ENCODE measurements at places on chromosomes 7 and 10. TPM values are rescaled to one million over a fixed set of nuclear protein-coding genes. Genes with fewer than 3 reads are reported as not detected.

The C10orf143 gene
- 0.75 TPM for total RNA-seq

The TCF7L2 gene
- total RNA-seq = not detected

The MAGI2 gene
- total RNA-seq = 0.93 TPM

The SEC61G gene
- 179 TPM for total RNA-seq

The RAMP3 gene
- total RNA-seq = not detected

The SPAM1 gene
- not detected for total RNA-seq

The SPDYE1 gene
- total RNA-seq = not detected

The SLC26A4 gene
- 0.19 TPM for total RNA-seq

The C1GALT1 gene
- 54.1 TPM for total RNA-seq

The TRPV5 gene
- total RNA-seq = not detected

The POLR2J2 gene
- 13.2 TPM for total RNA-seq

DNA sequence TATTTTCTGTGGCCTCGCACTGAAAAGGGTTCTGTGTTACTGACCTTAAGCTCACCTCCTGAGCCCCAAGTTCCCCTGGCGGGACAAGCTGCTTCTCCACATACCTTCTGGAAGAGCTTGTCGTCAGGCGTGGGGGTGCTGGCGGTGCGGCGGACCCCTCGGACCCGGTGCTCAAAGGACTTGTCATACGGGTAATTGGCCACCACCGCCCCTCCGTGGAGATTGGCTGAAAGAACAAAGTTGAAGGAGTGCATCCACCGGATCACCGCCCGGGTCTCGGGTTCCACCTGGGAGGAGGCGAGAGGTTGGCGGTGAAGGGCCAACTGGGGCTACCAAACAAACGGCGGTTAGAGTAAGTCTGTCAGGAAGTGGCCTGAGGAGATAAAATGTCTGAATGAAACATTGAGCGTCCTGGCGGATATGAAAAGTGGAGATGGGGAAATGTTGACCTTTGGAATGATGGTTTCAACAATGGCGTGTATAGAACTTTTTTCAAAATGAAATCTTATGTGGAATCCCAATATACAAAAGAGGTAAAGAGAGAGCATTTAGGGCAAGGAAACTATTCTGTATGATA lies 16.5 kb downstream of the CPN1 start:
- H3K27ac ChIP-seq = no peak overlapping the region
- no peaks in the 10 kb centered on the region for H3K36me3 ChIP-seq
- no peak overlapping the region for H3K4me3 ChIP-seq
- no peaks in the 10 kb centered on the region for H3K27me3 ChIP-seq

DNA sequence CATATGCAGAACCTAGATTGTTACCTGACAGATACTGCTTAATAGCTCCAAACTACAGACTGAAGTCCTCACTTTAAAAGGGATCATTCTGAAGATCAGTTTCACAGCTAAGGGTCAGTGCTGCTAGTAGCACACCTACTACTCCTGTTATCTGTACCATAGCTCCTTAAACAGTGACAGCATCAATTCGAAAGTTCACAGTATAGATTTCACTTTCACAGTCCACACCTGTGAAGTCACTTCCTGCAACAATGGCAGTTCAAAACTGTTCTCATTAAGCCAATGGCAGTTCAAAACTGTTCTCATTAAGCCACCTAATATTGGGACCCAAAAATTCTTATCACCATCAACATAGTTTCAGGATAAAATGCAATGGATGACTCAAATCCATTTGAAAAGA lies 10.7 kb upstream of the FHIP2A start:
- H3K36me3 ChIP-seq = no peaks in the 10 kb centered on the region
- H3K4me3 ChIP-seq = no peak overlapping the region
- no peaks in the 10 kb centered on the region for H3K27me3 ChIP-seq
- H3K27ac ChIP-seq = no peak overlapping the region
- no peak for DNase-seq

DNA sequence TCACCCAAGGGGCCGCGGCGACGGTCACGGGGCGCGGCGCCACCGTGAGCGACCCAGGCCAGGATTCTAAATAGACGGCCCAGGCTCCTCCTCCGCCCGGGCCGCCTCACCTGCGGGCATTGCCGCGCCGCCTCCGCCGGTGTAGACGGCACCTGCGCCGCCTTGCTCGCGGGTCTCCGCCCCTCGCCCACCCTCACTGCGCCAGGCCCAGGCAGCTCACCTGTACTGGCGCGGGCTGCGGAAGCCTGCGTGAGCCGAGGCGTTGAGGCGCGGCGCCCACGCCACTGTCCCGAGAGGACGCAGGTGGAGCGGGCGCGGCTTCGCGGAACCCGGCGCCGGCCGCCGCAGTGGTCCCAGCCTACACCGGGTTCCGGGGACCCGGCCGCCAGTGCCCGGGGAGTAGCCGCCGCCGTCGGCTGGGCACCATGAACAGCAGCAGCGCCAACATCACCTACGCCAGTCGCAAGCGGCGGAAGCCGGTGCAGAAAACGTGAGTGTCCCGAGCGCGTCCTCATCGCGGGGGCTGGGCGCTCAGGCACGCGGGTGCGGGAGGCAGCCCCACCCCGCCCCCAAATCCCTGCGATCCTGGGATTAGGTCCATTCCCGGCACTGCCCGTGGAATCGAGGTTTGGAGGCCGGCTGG lies 509 bp downstream of the AHR start:
- H3K4me3 ChIP-seq = no peak overlapping the region
- H3K36me3 ChIP-seq = no peaks in the 10 kb centered on the region
- no peak overlapping the region for H3K27ac ChIP-seq
- no peaks in the 10 kb centered on the region for H3K27me3 ChIP-seq

DNA sequence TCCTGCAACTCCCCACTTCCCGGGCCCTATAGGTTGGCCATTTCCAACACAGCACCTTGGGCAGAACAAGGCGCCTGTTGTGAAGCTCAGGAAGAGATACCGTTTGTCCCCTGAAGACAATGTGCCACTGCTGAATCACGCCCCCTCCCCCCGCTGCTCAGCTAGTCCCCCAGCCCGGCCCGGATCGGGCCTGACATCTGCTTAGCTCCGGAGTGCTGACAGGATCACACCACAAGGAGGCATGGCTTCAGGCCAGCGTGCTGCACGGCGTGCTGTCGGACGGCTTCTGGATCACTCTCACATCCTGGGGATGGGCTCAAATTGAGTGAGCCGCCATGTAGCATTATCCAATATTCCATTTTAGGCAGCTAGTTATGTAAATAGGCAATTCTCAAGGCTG lies 62.1 kb upstream of the EFCAB10 start:
- no peak overlapping the region for H3K27ac ChIP-seq
- H3K36me3 ChIP-seq = no peaks in the 10 kb centered on the region
- no peaks in the 10 kb centered on the region for H3K4me1 ChIP-seq
- no peaks in the 10 kb centered on the region for H3K27me3 ChIP-seq
- no peak overlapping the region for H3K4me3 ChIP-seq

DNA sequence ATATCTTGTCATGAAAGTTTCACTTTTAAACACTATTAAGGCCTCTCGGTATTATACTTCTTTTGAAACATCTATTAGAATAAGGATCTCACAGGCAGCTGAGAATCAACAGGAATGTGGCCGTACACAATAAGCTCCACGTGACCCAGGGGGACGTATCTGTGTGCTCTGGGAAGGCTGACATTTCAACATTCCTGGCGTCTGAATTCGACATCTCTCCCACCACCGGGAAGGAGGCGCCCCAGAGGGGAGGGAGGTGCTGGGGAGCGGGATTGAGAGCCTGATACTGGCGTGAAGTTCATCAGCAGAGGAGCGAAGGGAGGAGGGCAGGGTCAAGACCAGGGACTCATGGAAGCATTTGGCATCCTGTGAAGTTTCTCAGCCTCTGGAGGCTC lies 401.3 kb downstream of the DNAJB6 start:
- H3K4me3 ChIP-seq = no peak overlapping the region
- DNase-seq = no peak
- H3K27ac ChIP-seq = no peak overlapping the region
- no peaks in the 10 kb centered on the region for H3K36me3 ChIP-seq

- no peaks in the 10 kb centered on the region for H3K4me1 ChIP-seq
- H3K4me3 ChIP-seq = no peak overlapping the region
- H3K27me3 ChIP-seq = no peaks in the 10 kb centered on the region
- DNase-seq = no peak
- no peaks in the 10 kb centered on the region for H3K36me3 ChIP-seq
These were observed 35.2 kb downstream of the PPIF start for GRCh38 chr10:79382491-79382941.

GRCh38 chr10:80194373-80195045 lies 10.8 kb downstream of the ANXA11 start:
- no peak overlapping the region for H3K4me3 ChIP-seq
- peaks cover 2% of the 10 kb centered on the region for H3K36me3 ChIP-seq
- H3K4me1 ChIP-seq = peaks cover 19% of the 10 kb centered on the region
- H3K27ac ChIP-seq = no peak overlapping the region

DNA sequence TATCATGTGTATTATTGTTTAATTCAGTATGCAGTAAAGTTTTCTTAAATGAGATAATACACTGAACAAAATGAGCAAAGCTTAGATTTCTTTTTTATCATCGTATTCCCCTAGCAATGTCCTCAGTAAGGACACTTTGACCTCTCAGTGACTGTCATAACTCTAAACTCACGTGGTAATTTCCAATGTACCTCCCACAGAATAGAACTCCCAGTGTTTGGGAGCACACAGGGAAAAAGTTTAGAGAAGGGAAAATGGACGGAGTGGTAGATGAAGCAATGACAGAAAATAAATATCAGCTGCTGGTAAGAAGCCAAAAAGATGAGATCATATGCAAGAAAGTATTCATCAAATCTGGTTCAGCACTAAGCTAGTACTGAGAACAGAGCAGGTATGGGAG lies 758.6 kb upstream of the KCND2 start:
- H3K27me3 ChIP-seq = no peaks in the 10 kb centered on the region
- H3K4me1 ChIP-seq = no peaks in the 10 kb centered on the region
- H3K36me3 ChIP-seq = no peaks in the 10 kb centered on the region
- no peak overlapping the region for H3K4me3 ChIP-seq
- H3K27ac ChIP-seq = no peak overlapping the region

GRCh38 chr7:47827351-47827756 lies 120.9 kb downstream of the PKD1L1 start:
- no peak overlapping the region for H3K27ac ChIP-seq
- no peaks in the 10 kb centered on the region for H3K36me3 ChIP-seq
- DNase-seq = no peak
- peaks cover 35% of the 10 kb centered on the region for H3K4me1 ChIP-seq
- no peaks in the 10 kb centered on the region for H3K27me3 ChIP-seq

- peak overlapping the region; percentile 94 for H3K4me3 ChIP-seq
- DNase-seq = peak; percentile 86
- H3K36me3 ChIP-seq = no peaks in the 10 kb centered on the region
These were observed 744 bp downstream of the PPRC1 start for GRCh38 chr10:102133373-102134195.

DNA sequence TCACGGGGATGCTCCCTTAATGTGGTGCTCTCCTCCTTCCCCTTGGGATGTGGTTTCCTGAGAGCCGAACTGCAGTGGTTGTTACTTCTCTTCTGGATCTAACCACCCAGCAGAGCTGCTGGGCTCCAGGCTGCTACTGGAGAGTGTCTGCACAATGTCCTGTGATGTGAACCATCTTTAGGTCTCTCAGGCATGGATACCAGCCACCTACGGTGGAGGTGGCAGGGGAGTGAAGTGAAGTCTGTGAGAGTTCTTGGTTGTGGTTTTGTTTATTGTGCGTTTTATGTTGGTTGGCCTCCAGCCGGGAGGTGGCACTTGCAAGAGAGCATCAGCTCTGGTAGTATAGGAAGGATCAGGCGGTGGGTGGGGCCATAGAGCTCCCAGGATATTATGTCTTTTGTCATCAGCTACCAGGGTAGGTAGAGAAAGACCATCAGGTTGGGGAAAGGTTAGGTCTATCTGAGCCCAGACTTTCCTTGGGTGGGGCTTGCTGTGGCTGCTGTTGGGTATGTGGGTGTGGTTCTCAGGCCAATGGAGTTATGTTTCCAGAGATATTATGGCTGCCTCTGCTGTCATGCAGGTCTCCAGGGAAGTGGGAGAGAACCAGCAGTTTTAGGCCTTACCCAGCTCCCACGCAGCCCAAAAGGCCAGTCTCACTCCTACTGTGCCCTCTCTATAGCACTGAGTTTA lies 87.9 kb downstream of the KIF20B start:
- no peak overlapping the region for H3K27ac ChIP-seq
- no peaks in the 10 kb centered on the region for H3K4me1 ChIP-seq
- no peaks in the 10 kb centered on the region for H3K36me3 ChIP-seq

GRCh38 chr7:80145780-80146422 lies 11.3 kb downstream of the GNAI1 start:
- H3K4me3 ChIP-seq = no peak overlapping the region
- no peak overlapping the region for H3K27ac ChIP-seq
- H3K27me3 ChIP-seq = no peaks in the 10 kb centered on the region
- H3K4me1 ChIP-seq = no peaks in the 10 kb centered on the region

GRCh38 chr10:92131275-92131820 lies 159.5 kb downstream of the CPEB3 start:
- no peak for DNase-seq
- H3K4me1 ChIP-seq = peaks cover 9% of the 10 kb centered on the region
- no peak overlapping the region for H3K4me3 ChIP-seq

- H3K27me3 ChIP-seq = no peaks in the 10 kb centered on the region
- no peaks in the 10 kb centered on the region for H3K4me1 ChIP-seq
- H3K27ac ChIP-seq = no peak overlapping the region
These were observed 128.8 kb downstream of the PTPRN2 start for GRCh38 chr7:158458716-158459282.

DNA sequence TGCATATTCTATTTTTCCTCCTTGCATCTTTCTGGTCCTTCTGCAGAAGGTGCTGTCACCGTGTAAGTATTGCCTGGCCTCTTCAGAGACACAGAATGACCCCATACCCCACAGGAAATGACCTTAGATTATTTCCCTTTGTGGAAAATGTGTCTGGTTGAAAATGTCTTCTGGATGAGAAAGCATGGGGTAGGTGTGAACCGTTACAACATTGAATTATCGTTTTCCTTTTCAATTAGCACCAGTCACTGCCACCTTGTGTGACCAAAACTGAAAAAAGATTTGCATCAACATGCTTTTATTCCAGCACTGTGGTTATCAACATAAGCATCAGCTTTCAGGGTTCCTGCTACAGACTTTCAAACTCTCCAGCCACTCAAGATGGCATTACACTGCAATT lies 58.0 kb upstream of the CELF2 start:
- H3K27me3 ChIP-seq = no peaks in the 10 kb centered on the region
- H3K4me1 ChIP-seq = no peaks in the 10 kb centered on the region
- no peak overlapping the region for H3K27ac ChIP-seq
- no peaks in the 10 kb centered on the region for H3K36me3 ChIP-seq

DNA sequence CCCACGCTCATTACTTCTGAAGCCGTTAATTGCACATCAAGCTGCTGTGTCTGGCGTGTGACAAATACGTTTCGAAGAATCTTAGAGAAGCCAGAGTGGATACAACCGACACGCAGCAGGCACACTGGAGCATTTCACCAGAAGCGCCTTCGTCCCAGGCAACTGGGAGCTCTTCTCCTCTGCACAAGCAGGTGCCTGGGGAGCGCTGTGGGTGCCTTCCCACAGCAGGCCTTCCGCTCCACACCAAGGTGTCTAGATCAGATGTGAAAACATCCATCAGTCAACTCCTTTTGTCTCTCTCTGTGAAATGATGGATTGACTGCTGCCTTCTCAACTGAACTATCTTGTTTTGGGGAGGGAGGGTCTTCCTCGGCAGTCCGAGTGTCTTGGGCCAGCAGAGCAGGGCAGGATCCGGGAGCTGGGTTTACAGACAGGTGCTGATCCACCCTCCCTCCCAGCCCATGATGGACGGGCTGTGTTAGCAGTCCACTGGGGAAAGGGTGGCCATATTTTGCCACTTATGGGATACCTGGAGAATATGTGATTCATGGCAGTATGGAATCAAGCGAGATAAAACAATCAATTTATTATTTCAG lies 326.3 kb downstream of the TCERG1L start:
- H3K27ac ChIP-seq = no peak overlapping the region
- peaks cover 7% of the 10 kb centered on the region for H3K4me1 ChIP-seq
- H3K36me3 ChIP-seq = no peaks in the 10 kb centered on the region
- no peak overlapping the region for H3K4me3 ChIP-seq
- no peaks in the 10 kb centered on the region for H3K27me3 ChIP-seq

- H3K27me3 ChIP-seq = no peaks in the 10 kb centered on the region
- no peaks in the 10 kb centered on the region for H3K4me1 ChIP-seq
- DNase-seq = no peak
- no peaks in the 10 kb centered on the region for H3K36me3 ChIP-seq
- H3K4me3 ChIP-seq = no peak overlapping the region
These were observed 27.4 kb downstream of the ADAMTS14 start for GRCh38 chr10:70699659-70700174.

All from Karpas-422 (cell line).